GM10248 (cell line): ENCODE measurements at places on chromosomes 2 and 18.

DNA sequence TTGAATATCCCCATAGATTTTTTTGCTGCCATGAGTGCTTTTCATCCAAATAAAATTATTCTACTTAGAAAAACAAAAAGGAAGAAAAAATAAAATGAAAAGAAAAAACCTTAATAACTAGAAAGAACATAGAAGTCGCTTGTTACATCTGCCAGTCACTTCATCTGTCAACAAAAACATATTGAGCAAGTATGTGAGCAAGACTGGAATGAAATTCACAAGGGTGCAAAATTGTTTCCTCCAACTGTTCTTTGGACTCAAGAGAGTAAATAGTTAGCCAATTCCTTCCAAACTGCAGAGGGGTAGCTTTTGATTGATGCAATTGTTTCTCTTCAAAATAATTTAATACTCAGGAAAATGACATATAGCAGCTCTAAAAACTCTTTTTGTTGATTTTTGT lies 336.3 kb upstream of the CDH7 start:
- DNase-seq: no peak

DNA sequence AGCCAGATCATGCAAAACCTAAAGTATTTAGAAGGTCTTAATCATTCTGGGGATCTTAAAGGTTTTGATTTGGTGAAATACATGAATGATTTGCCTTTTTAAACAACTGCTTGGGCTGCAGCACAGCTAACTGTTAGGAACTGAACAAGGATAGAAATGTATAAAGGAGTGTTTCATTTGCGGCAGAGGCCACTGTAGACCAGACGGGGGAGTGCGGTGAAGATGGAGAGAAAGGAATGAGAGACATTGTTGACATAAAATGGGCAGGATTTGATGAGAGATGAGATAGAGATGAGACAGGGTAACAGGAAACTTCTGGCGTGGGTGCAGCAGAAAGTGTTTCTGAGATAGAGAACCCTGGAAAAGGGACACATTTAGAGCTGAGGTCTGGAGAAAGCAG lies 308.1 kb downstream of the TMX3 start:
- DNase-seq: no peak

DNA sequence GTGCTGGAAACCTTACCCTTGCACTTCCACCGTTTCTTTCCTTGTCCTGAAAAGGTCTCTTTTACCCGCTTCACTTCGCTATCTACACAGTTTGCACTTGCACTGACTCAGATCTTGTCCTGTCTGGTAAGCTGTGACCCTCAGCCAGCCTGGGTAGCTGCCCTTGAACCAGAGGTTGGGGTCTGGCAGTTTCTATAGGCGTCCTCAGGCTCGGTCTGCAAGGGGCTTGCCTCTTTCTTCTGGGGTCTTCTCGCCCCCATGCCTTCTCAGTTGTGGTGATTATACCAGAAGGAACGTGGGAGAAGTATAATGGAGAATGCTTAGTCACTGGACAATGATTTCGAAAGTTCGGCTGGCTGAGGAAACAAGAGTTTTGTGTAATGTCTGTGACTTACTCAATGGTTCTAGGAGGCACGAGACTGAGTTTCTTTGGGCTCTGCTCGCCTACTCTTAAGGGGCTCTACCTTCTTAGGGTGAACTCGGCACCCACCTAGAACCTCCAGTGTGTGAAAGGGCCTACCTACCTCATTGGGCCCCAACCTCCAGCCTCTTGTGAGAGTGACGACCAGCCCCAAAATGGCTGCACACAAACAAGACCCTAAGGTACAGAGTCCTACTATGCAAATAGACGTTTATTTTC lies 6.9 kb upstream of the STAT1 start:
- DNase-seq: peak; percentile 25

- peak; percentile 58 for DNase-seq
These were observed 56.6 kb downstream of the CLHC1 start for GRCh38 chr2:55175254-55176093.

DNA sequence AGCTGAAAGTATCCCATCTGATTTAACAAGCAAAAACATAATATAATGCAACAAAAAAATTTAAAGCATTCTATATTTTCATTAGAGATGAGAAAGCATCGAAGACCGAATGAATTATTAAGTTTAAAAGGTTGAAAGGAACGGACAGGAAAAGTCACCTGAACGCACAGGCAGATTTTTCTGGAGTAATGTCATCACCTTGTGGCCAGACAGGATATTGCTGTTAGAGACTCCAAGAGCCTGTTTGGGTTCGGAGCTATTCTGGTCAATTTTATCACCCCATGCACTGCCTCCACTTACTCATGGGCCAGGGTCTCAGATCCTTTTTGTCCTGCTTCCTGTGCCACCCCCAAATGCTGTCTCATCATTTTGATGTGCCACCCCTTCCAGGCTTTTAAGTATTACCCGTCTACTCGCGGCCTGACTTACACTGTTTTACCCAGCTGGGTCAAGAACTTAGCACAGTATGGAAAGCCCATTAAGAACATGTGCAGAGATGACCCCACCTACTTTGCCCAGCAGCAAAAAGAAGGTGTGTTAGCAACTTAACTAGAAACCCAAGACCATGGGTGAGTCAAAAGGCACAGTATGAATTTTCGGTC lies 27.3 kb downstream of the GKN2 start:
- DNase-seq: peak; percentile 58
